ENCODE measurements at places on chromosomes 2 and 18.
A peak's percentile ranks its signal among the peaks of the same experiment; 100 is the strongest.

DNA sequence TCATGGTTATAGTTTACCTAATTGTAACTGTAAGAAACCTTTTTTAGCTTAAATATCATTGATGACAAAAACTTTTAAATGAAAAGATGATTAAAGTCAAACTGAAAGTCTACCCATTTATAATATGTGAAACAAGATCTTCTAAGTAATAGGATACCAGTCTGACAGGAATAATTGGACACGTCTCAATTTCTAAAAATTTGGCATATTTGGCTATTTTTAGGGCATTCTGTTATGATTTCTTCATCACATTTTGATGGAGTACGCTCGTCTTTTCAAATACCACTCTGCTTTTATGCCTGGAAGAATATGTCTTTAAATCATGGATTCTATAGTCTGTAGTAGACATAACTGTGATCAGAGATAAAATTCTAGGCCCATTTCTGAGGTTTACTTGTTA, 1.3 kb downstream of the R3HDM1 start:
- DNase-seq: no peak

GRCh38 chr2:141062031-141062430, 1068.8 kb downstream of the LRP1B start:
- no peak for DNase-seq

- DNase-seq: no peak
These were observed 237.6 kb downstream of the TDRD15 start for GRCh38 chr2:21361384-21361783.

DNA sequence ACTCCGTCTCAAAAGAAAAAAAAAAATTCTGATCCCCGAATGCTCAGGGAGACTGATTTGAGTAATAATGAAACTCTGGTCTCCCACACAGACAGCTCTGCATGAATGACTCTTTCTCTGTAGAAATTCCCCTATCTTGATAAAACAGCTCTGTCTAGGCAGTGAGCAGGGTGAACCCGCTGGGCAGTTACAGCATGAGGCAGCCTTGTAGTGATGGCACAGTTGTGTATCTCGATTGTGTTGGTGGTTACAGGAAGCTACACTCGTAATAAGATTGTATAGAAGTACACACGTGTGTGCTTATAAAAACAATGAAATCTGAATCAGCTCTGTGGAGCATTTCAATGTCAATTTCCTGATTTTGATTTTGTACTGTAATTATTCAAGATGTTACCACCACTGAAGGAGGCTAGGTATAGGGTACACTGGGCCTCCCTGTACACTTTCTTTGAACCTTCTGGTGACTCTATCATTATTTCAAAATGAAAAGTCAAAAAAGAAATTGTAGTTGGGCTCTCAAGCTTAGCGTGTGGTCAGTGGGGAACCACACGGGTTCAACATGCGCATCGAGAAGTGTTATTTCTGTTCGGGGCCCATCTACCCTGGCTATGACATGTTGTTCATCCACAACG, 34.9 kb upstream of the ATP8B1 start:
- no peak for DNase-seq

- no peak for DNase-seq
These were observed 430.4 kb downstream of the TXNL1 start for GRCh38 chr18:56207989-56208388.

- DNase-seq: no peak
These were observed 156.4 kb downstream of the RDH14 start for GRCh38 chr2:18403921-18404522.

- DNase-seq: peak; percentile 47
These were observed 135.8 kb upstream of the GPC1 start for GRCh38 chr2:240299710-240300068.

DNA sequence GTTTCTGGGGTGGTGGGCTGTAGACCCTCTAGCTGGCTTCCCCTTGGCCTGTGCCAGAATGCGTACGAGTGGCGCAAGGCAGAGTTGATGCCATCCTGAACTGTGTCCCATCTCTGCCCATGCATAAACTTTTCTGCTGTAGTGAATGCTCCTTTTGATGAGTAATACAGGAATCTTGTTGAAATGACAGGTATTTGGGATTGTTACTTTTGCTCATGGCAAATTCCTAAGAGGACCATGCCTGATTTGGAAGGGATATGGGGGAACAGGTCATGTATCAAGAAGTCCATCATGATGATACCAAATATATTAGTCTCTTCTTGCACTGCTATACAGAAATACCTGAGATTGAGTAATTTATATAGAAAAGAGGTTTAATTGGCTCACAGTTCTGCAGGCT, 648.0 kb downstream of the SLC4A3 start:
- DNase-seq: no peak

DNA sequence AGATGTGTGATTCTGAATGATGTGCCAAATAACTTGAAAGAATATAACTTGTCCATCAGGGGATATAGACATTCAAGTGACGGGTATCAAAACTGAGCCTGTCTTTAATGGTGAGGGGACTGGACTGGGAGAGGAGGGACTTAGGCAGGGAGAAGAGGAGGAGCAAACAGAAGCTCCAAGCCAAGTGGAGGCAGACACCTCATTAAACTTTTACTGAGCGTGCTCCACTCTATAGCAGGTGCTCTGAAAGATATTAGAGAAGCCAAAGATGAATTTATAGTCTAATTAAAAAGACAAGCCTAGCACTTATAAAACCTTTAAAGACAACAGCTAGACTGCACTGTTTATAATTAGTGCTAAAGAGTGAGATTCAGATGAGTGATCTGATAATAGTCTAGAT, 47.7 kb upstream of the SMAD2 start:
- DNase-seq: no peak

- DNase-seq: no peak
These were observed 69.2 kb downstream of the EHBP1 start for GRCh38 chr2:62774555-62775366.

- no peak for DNase-seq
These were observed 7.5 kb downstream of the GALNT1 start for GRCh38 chr18:35588995-35589394.

GRCh38 chr2:164069540-164069939, 333.7 kb upstream of the FIGN start:
- no peak for DNase-seq

- DNase-seq: no peak
These were observed 234.1 kb downstream of the ALPK2 start for GRCh38 chr18:58394602-58395425.

GRCh38 chr2:144706647-144707046, 186.7 kb upstream of the ZEB2 start:
- no peak for DNase-seq

DNA sequence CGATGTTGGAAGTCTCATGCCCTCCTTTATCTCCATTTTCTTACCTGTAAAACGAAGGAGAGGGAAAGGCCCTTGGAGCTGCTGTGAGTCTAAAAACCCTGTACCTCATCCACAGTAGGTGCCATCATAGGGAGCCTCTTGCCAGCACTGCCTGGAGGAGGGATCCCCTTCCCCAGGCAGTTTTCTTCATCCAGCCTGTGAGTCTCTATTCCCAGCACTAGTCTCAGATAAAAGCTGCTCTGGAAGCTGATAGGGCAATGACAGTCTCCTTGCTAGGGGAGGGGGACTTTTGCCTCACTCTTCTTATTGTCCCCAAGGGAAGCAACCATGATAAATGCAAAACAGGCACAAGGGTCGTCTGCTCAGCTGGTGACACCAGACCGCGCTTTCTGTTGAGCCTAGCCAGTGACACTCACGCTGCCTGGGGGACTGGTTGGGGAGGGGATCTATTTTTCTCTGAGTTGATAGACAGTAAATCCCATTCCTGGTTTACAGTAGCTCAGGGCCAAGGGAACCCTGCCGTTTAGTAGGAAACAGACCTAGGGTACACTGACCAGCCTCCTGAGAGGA, 139.5 kb upstream of the NABP1 start:
- DNase-seq: no peak

GRCh38 chr2:144461308-144461766, 58.6 kb downstream of the ZEB2 start:
- DNase-seq: no peak

DNA sequence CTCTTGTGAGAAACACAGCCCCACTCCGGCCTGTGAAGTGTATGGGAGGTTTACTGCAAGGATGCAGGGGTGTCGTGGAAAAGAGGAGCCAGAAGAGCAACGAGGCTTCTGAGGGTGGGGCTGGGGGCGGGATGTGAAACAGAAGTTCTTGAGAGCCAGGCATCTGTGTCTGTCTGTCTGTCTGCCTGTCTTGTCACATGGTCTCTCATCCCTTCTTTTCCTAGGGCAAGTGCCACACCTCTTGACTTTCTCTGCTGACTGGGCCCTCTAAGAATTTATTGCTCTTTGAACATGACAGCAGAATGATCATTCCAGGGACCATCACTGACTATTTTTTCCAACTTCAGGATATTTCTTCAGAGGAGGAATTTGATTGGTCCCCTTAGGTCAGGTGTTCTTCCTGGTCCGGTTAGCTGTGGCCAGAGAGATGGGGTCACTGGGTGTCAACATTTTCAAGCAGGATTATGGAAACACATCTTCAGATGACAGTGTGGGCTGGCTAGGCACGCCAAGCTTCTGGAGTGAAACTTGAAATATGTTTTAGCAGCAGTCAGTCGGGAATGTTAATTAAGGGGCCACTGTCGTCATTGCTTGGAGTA, 131.0 kb downstream of the FHOD3 start:
- DNase-seq: no peak

GRCh38 chr18:63025251-63026090, 294.1 kb downstream of the BCL2 start:
- DNase-seq: no peak

GRCh38 chr2:229445501-229446211, 174.6 kb upstream of the PID1 start:
- no peak for DNase-seq

GRCh38 chr18:77970814-77971213, 721.2 kb downstream of the GALR1 start:
- DNase-seq: no peak

DNA sequence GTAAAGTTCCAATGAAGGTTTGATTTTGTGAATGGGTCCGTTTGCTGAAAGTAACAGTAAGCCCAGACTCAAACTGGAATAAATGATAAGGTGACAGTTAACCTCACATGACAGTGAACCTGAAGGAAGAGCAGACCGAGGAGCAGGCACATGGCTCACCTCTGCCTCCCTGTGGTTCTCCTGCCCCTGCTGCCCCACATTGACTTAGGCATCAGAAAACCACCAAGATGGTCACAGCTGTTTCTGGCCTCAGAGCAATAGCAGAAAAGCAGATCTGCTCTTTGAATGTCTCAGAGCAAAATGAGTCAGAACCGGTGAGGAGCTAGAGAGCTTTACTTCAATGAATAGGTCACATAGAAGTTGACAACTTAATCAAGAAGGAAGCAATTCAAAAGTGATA, 487.6 kb downstream of the METTL4 start:
- no peak for DNase-seq

DNA sequence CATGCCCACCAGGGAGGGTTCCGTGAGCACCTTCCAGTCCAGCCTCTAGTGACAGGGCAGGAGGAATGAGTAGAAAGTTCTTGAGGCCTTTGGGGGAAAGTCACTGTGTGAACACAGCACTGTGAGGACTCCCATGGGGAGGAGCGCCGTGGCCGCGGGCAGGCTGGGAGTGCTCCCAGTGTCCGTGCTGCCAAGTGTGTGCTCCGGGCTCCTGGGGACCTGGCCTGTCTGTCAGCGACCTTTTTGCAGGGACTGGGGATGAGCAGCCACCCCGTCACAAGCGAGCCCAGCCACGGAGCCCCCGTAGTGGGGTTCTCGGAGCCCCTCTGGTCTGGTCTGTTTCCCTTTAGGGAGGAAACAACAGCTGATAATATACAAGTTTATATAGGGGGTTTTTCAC, 36.8 kb downstream of the PDIA6 start:
- DNase-seq: peak; percentile 39

DNA sequence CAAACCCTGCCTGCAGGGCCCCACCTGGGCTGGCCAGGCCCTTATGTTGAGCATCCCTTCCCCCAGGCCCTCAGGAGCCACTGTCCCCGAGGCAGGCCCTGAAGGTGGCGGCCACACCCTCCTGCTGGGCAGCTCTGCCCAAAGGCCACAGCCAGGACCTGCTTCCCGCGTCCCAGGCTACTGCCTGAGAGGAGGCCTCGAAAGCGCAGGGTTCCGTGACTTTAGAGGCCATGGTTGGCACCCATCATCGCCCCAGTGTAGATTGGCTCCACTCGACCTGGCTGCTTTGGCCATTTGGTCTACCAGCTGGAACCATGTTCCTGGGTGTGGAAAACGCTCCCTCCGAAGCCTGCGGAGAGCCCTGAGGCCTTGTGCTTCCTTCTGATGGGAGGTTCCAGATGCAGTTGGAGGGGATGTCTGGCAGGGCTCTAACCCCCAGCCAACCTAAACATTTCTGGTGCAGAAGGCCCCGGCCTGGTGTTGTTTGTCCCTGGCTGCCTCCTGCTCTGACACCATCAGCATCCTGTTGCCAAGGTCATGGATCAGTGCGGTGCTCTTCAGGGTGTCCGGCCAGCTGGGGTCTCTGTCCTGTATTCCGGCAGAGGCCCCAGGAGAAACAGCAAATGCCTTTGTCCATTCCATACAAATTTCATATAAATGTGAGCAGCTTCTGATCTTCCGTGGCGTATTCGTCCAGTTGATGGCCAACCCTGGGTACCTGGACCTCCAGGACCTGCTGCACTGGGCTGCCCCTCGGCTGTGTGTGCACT, 14.7 kb downstream of the CAPN10 start:
- DNase-seq: peak; percentile 67

- no peak for DNase-seq
These were observed 29.7 kb upstream of the CCDC178 start for GRCh38 chr18:33470216-33470615.

GRCh38 chr2:178498137-178498536, 17.9 kb downstream of the PLEKHA3 start:
- DNase-seq: no peak

- no peak for DNase-seq
These were observed 273 bp upstream of the NXPH2 start for GRCh38 chr2:138780446-138780880.

DNA sequence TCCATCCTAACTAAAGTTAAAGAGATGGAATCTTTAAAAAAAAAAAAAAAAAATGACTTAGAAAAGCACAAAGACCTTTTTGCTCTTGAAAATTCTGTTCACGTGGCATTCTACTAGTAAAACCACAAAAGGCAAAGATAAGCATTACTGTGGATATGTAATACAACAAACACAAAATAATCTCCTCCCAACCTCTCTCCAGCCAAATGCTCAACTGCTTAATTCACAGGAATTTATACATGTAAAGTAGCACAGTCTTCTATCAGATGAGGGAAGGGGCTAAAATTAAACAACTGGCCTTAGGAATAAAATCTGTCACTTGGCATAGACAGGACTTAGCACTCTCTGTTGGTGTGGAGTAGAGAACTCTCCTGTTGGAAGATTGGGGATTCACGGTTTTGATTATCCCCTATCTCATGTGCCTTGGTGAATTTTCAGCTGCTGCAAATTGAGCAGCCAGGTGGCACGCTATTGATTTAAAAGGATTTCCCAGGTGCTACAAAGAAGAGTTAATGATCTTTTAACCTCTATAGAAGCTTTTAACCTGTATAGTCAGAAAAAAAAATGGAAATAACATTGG, 57.4 kb downstream of the ATIC start:
- DNase-seq: no peak

DNA sequence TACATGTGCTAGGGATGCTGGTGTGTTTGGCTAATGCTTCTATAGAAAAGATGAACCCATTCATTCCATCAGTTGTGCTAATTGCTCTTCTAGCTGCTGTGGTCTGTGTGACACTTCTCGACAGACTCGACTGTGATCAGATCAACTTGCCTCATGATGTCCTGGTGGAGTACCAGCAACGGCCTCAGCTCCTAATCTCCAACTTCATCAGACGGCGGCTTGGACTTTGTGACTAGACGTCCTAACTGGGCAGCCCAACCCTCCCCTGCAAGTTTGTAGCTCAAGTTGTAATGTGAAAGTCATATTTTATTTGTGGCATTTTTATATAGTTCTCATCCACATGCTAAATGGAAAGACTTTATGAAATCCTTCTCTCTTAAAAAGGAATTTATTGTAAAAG, 33.0 kb downstream of the UPP2 start:
- no peak for DNase-seq

- DNase-seq: no peak
These were observed 7.3 kb downstream of the CLHC1 start for GRCh38 chr2:55224761-55225261.
